Esophagus squamous epithelium (tissue), 5 donors: ENCODE measurements at places on chromosomes 11 and 22.

DNA sequence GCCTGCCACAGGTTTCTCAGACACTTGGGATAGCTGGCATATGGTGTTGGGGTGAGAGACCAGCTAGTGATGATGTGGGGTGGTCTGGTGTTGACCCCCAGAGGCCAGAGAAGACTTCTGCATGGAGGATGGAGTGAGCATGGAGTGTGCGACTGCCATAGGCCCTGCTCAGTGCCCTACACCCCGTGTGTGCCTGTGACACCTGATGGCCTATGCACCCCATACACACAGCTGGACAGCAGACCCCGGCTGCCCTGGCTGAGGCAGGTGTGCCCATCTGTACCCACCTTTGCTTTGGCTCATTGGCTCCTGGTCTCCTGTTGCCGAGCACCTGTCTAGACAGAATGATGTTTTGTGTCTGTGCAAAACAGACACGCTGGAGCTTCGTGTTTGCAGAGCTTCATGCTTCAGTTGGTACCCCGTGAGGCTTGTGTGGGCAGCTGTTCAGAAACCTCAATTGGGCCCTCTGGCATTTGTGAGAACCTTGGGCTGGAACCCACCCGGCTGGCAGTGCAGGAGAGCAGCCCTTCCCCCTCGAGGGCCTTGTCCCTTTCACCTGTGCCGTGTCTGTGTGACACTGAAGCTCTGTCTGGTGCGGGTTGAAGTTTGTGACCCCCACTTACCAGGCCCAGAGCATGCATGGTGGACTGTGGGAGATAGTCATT lies 27.6 kb downstream of the BCR start:
- DNase-seq: no peak

DNA sequence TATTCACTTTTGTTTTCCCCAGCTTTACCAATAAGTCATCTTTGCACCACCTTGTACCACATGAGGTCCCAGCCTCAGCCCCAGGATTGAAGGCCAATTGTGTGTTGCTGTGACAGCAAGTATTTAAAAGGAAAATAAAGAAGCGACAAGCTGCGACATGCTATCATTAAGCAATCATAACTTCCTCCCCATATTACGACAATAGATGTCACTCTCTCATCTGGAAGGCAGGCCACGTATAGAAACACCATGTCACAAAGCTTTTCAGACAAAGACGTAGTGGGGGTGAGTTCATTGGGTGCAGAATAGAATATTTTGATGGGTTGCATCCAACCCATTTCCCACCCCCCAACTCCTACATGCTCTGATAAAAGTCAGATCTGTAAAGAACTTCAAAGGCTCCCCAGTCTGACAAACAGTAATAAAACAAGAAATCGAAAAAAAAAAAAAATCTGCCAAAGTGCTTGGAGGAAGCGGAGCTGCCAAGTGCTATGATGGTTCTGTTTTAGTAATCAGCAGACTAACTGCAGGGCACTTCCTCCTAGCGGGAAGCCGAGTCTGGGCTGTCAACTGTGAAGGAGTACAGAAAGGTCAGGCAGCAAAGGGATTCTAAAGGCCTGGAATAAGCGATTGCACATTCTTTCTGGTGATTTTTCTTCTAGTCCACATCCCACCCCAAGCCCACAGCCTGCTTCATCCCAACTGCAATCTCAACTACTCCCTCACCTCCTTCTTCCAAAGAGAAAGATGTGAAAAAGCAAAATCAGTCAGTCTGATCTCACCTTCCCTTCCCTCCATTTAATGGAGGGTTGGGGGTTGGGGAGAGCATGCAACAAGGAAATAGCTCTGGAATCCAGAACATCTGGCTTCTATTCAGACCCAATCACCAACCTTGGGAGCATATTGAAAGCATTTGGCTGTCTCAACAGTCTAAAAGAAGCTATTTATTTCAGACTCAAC lies 131.4 kb upstream of the UBASH3B start:
- no peak for DNase-seq

DNA sequence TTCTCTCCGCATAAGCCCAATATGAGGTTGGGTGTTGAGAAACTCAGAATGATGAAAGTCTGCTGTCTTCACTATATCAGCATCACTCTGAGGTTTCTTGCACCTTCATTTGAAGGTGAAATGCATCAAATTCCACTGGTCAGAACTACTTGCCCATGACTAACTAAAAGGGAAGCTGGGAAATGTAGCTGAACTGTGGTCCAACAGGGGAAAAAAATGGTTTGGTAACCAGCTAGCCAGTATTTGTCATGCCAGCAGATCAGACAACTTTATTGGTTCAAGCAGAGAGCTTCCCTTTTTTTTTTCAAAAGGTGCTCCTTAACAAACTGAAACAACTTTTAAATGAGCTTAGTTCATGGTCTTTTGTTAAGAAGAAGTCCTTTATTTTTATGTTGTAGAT lies 14.2 kb upstream of the PIK3C2A start:
- no peak for DNase-seq

GRCh38 chr11:78560826-78561484 lies 13.7 kb downstream of the NARS2 start:
- DNase-seq: no peak

DNA sequence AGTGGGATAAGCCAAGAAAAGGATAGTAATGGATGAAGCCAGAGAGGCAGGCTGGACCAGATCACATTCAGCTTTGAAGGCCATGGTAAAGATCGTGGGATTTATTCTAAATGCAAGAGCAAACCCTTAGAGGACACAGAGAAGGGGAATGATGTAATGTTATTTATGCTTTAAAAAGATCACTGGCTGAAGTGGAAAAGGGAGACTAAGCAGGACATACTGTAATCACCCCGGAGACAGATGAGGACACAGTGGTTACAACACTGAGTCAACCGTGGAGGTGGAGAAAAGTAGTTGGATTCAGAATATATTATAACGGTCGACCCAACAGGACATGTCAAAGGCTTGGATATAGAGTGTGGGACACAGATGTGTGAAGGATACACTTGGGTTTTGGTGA lies 38.5 kb downstream of the CDON start:
- no peak for DNase-seq

DNA sequence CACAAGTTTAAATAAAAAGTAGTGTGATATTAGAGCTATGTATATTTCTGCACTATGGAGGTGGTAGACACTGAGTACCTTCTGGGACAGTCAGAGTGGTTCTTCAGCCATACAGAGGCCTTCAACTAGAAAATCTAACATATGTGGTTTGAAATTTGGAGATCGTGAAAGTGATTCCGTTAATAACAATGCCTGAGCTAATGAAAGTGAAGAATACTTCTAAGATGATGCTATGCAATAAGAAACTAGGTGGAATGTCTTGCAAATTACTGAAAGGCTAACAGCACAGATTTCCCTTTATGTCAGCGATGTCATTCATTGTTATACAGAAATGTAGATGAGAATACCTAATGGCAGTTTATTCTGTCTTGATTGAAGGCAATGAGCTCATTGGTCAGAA lies 1984.7 kb upstream of the RAG2 start:
- DNase-seq: no peak

DNA sequence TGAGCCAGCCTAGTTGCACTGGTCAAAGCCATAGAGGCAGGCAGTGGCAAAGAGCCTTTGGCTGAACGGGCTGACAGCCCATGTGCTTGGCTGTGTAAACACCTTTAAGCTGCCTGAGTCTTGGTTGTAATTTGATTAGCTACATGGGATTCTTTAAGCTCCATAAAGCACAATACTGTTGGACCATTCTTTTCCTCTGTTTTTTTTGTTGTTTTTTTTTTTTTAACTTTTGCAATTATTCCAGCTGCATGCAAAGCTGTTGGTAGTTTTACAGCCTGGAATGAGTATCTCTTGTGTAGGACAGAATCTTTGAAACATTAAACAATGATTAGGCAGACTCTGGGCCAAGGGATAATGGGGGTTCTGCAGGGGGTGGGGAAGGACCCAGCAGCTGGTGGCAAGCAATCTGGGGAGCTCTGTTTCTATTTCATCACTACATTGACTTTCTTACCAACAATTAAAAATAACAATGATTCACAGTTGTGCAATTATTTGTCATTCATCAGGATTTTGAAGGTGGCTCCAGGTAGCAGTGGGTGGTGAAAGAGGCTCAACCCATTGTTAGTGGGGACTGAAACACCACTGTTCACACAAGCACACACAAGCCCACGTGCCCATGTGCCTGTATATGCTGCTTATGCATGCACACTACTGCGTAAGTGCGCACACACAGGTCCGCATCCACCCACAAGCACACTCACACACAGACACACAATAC lies 69.5 kb upstream of the CSNK2A3 start:
- no peak for DNase-seq

GRCh38 chr11:20518323-20518834 lies 81.0 kb upstream of the SLC6A5 start:
- DNase-seq: no peak

- DNase-seq: no peak
Measured at GRCh38 chr11:79437278-79437980, 3.4 kb downstream of the TENM4 start.

- no peak for DNase-seq
Measured at GRCh38 chr22:47446331-47446730, 683.9 kb downstream of the TBC1D22A start.

- no peak for DNase-seq
Measured at GRCh38 chr11:97567801-97568200, 1178.0 kb downstream of the JRKL start.

DNA sequence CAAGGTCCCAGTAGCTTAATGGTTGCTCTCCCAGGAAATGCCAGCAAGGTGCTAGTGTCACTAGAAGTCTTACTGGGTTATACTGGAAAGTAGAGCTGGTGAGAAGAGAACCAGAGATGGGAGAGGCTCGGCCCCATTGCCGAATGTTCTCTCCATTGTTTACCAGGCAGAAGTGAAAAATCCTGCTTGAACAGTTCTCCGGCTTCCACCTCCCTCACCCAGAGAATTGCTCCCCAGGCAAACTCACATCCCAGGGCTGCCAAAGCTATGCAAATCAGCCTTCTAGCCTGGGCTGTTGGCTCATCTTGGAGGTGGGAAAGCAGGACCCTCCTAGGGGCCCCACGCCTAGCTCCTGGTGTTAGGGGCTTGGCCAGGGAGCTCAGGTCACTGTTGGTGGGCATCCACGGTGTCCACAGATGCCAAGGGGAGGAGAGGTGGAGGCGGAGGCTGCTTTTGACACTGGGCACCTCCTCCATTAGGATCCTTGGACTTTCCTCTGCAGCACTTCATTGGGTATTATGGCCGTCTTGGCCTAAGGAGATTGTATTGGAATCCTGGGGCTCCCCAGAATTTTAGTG lies 20.1 kb downstream of the POU2F3 start:
- no peak for DNase-seq

- DNase-seq: no peak
Measured at GRCh38 chr22:27995801-27996528, 76.9 kb upstream of the PITPNB start.

DNA sequence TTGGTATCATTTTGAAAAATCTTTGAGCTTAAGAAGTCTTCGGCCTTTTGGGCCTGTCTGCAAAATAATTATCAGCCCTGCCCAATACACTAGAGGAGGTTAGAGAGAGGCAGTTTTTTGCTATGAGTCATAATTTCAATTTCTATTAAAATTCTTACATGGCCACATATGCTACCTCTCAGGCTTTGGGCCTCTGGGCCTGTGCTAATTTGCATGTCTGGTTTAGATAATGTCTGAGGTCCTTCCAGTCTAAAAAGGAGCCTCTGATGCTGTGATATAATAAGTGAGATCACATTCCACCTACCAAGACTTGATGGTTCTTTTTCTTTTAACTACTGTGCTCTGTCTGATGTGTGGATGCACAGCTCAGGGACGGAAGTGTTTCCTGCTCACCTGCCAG lies 70.8 kb downstream of the KCNJ1 start:
- DNase-seq: no peak

GRCh38 chr11:120052196-120052775 lies 85.6 kb downstream of the TRIM29 start:
- DNase-seq: no peak

GRCh38 chr11:60175860-60176275 lies 7.0 kb downstream of the MS4A6A start:
- DNase-seq: no peak

- DNase-seq: no peak
Measured at GRCh38 chr11:105315287-105315686, 175.7 kb upstream of the CARD18 start.

DNA sequence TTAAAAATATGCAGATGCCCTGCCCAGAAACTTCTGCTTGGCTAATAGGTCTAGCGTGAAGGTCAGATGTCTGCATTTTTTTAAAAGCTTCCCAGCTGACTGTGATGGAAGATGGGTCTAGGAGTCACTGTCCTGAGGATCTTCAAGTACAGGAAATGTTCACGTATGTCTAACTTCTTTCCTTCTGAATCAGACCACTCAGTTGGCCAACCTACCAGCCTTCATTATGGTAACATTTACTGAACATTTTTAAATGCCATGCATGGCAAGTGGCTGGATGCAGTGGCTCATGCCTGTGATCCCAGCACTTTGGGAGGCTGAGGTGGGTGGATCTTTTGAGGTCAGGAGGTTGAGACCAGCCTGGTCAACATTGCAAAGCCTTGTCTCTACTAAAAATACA lies 1.1 kb upstream of the PRG2 start:
- DNase-seq: no peak

- no peak for DNase-seq
Measured at GRCh38 chr11:125404811-125405790, 91.0 kb downstream of the FEZ1 start.

DNA sequence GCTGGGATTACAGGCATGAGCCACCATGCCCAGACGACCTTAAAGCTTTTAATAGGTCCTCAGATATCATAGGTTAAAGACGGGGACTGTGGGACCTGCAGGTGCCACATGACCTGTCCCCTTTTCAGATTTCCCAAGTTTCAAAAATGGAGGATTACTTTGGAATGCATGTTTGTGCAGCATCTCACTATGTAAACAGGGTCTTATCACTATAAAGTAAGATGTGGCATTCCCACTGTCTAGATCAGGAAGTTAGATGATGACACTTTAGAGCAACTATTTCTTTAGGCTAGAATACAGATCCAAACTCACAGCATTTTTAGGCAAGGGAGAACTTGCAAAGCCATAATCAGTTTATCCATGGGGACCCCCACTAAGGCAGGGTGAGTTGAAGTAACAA lies 92.8 kb downstream of the USP35 start:
- DNase-seq: no peak

GRCh38 chr22:50545522-50546325 lies at the start of gene KLHDC7B:
TSS of gene KLHDC7B (plus strand) at chr22:50545899. CDS start at chr22:50546244, 345 bp downstream.
- no peak for DNase-seq

DNA sequence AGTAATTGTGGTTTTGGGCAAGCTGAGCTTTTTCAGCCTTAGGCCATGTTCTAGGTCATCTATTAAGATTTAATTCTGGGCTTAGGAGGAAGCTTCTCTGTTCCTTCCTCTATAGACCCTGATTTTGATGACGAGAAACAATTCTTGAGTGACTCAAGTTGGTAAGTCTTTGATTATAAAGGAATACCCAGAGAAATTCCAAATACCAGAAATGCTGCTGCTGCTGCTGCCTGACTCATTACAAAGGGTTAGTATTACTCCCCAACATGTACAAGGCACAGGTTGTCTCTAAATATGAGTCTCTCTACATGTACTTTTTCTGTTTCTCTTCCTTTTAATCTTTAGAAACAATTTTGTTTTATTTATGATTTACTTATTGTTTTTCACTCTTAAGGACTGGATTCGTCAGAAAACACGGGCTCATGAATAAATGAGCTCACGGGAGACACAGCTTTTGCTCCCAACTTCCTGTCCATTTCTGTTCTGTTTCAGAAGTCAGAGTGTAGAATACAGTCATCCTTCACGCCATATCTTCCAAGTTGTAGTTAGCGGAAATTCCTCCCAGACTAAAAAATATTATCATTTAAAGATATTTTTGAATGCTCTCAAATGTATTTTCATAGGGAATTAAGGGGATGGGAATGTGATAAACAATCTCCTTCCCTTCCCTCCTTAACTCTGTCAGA lies 31.8 kb upstream of the RBMXL2 start:
- DNase-seq: no peak
